ENCODE measurements at places on chromosomes 4 and X.

- DNase-seq = no peak
Observed at GRCh38 chr4:53126099-53126498, 239.8 kb downstream of the SCFD2 start.

GRCh38 chr4:142565771-142566170 lies 280.3 kb downstream of the INPP4B start:
- no peak for DNase-seq

DNA sequence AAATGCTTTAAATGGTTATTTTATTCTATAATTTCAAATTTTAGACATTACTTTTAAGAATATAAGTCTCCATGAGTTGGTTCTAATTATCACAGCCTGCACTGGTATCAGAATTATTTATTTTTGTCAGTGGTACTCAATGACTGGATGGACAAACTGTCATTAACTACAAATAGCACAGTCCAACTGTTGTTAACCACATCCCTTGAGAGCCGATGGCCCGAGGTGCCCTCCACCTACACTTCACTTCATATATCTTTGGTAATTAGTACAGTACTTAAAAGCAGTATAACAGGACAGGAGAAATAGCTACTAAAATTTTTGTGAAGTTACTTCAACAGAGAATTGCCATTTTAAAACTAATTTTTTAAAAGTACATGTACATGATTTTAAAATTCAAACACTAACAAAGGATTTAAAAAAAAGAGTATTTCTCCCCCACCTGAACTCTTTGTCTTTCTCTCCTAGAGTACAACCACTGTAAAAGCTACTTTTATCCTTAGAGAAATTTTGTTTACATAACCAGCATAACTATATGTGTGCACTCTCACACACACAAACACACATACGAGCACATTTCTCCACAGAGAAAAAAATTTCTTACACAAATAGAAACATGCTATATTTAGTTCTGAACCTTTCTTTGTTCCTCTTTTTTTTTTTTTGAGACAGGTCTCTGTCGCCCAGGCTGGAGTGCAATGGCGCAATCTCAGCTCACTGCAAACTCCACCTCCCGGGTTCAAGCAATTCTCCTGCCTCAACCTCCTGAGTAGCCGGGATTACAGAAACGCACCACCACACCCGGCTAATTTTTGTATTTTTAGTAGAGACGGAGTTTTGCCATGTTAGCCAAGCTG lies 6.5 kb downstream of the TIFA start:
- no peak for DNase-seq

GRCh38 chrX:617891-618290 lies 12.7 kb upstream of the SHOX start:
- no peak for DNase-seq

DNA sequence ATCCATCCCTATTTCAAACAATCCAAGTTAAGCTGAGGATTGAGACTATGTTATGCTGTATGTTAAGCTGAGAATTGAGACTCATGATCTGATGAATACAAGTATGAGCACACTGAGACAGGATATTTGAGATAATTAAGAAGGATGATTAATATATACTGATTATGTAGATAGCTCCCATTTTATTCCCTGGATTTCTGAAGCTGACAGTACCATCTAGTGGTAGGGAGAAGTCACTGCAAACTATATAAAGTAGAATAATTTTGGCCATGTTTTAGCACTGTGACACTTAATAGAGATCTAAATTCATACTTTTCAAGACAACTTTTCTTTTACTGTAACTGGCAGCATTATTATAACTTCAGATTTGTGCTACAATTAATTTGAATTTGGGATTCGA lies 63.8 kb upstream of the HPRT1 start:
- no peak for DNase-seq

- no peak for DNase-seq
Observed at GRCh38 chr4:183157215-183157614, 58.2 kb downstream of the WWC2 start.

DNA sequence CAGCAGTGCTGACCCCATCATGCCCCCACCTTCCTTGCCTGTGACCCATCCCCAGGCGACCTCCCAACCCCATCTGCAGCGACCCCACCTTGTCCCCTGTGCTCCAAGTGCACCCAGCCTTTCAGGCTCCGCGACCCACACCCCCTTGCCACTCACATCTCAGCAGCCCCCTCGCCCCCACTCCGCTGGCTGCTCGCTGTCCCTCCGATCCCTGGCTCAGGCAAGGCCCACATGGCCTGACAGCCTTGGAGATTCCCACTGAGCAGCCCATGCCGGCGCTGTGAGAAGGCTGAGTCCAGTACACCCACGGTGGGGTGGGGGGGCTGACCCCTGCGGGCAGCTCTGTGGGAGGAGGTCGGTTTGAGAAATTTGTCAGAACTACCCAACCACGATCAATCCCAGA lies 9.1 kb downstream of the ZFYVE28 start:
- DNase-seq = no peak

DNA sequence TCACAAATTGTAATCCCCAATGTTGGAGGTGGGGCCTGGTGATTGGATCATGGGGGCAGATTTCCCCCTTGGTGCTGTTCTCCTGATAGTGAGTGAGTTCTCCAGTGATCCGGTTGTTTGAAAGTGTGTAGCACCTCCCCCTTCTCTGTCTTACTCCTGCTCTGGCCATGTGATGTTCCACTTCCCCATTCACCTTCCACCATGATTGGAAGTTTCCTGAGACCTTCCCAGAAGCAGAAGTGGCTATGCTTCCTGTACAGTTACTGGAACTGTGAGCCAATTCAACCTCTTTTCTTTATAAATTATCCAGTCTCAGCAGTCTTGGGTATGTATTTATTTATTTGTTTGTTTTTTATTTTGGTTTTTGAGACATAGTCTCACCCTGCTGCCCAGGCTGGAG lies 143.2 kb downstream of the CPE start:
- DNase-seq = no peak

DNA sequence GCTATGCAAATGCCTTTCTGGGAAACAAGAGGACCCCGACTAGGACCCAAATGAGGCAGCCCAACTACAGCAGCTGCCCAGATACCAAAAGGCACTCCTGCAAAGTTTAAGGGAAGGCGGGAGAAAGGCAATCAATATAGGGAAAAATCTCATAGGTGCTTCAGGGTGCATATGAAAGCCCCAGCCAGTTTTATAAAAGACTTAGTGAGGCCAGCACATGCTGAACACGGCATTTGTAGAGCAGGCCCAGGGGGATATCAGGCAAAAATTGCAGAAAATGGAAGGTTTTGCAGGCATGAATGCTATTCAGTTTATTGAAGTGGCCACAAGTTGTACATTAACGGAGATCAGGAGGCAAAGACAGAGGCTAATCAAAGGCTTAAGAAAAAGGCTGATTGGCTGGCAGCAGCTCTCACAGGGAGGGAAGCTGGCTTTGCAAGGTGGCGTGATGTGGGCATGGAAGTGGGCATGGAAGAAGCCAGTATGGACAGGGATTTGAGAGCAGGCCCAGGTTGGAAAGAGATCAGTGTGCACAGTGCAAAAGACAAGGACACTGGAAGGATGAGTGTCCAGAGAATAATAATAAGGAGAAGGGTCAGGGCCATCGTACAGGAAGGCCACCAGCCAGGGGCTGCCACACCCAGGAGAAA lies 37.7 kb upstream of the UGT2B7 start:
- DNase-seq = no peak

DNA sequence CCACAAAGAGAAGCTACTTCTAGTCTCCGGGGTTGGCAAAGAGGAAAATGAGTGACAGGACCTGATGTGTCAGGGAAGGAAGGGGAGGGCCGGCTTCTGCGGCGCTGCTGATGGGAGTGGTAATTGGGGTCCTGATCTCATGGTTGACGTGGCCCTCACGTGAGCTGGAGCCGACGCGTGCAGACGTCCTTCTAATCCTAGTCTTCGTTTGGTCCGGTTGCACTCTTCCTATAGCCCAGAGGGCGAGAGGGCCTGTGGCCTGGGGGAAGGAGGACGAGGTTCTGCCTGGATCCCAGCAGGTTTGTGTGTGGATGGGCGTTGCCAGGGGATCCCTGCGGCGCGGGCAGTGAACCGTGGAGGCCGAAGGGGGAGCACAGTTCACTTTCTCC lies at the start of gene ARMCX1:
ARMCX1 (plus strand) TSS at position 186 of the 389 bp plus-strand sequence. CDS start 2,384 bp downstream, outside the sequence.
- peak; percentile 53 for DNase-seq

DNA sequence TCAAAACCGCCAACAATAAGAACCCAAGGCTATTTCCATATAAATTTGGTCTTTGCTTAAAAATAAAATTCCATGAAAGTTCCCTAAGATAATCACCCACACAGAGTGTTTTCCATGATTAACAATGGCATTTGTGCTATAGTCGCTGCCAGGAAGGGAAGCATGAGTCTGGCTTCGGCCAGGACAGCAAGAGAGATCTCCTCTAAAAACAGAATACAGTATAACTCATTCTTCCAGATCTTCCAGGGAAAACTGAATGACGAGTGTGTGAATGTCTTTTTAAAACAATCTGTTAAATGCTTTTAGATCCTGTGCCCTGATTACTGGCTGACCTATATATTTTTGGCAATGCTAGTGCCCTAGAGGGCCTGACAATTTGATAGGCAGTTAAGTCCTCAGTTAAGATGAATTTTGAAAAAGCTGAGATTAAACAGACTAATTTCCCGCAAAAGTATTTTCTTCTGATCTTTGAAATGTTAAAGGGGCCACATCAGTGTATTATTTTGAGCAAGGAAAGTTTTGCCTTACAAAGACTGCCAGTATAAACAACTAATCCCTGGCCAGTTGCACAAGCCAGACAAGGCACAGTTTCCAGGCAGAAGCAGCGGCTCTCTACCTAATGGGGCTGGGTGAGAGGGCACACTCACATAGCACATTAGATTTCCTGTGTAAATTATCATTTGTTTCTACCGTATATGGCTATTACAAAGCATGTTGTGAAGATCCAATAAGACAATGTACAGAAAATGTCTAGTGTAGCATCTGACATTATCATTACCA lies 127.3 kb downstream of the DCHS2 start:
- no peak for DNase-seq

GRCh38 chr4:5770051-5770450 lies 59.0 kb downstream of the EVC start:
- peak; percentile 28 for DNase-seq

DNA sequence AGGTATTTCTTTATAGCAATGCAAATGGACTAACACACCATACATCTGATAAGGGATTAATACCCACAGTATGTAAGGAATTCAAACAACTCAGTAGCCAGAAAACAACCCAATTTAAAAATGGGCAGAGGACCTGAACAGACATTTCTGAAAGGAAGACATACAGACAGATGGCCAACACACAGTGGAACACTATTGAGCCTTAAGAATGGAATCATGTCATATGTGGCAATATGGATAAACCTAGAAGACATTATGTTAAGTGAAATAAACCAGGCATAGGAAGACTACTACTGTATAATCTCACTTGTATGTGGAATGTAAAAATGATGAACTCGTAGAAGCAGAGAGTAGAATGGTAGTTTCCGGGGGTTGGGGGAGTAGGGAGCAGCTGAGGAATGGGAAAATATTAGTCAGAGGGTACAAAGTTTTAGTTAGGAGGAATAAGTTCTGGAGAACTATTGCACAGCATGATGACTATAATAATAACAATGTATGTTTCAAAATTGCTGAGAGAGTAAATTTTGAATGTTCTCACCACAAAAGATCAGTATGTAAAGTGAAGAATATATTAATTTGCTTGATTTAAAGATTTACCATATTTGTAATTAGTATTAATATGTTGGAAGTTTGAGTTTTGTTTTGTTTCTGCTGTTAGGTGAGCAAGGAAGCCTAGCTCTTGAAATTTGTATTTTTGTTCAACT lies 25.2 kb downstream of the WDR44 start:
- no peak for DNase-seq

DNA sequence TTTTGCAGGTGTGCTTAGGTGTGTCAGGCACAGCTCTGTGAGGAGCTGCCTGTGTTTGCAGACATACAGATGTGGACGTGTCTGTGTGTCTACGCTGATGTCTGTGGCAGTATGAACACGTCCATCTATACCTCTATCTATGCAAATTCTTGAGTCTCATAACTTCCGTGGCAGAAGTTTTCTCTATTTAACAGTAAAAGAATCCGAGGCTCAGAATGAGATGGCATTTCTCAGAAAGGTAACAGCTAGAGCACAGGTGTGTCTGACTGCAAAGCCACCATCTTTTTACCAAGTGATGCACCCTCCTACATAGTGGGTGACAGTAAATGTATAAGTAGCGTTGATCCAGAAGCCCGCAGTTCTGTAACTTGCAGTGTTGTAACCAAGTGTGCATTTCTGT lies 39.9 kb upstream of the CYP4V2 start:
- no peak for DNase-seq

- no peak for DNase-seq
Observed at GRCh38 chr4:26476545-26476944, 13.7 kb downstream of the CCKAR start.

DNA sequence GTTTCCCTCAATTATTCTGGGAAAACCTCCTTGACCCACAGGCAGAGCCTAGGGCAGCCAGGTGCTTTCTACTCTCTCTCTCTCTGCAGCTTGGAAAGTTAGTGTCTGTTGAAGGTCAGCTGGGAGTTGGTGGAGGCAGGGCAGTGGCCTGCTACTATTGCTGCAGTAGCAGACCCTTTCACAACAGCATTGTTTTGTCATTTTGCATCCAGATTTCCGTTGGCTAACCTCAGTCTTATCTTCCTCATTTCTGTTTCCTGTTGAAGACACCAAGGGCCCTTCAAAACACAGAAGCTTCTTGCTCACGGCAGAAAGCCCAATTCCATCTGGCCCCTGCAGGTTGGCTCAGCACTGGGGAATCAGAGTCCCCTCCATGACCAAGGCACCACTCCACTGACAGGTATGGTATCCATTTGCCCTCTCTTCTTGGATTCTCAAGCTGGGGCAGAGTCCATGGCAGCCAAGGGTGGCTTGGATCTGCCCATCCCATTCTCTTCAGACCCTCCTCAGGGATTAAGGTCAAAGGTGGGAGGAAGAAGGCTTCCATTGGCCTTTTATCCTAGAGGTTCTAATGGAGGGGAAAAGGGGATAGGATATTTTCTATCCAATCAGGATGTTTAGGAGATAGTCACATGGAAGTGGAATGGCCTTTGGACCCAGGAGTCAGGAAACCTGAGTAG lies 24.6 kb downstream of the VSIG4 start:
- no peak for DNase-seq

- no peak for DNase-seq
Observed at GRCh38 chr4:182082910-182083309, 160.3 kb upstream of the TENM3 start.

- DNase-seq = no peak
Observed at GRCh38 chrX:30302956-30303355, 6.2 kb downstream of the NR0B1 start.

- no peak for DNase-seq
Observed at GRCh38 chr4:24672880-24673279, 88.5 kb upstream of the DHX15 start.

GRCh38 chrX:99398545-99398944 lies 1011.5 kb downstream of the PCDH19 start:
- DNase-seq = no peak

GRCh38 chr4:3303565-3303824 lies 10.7 kb downstream of the RGS12 start:
- no peak for DNase-seq

DNA sequence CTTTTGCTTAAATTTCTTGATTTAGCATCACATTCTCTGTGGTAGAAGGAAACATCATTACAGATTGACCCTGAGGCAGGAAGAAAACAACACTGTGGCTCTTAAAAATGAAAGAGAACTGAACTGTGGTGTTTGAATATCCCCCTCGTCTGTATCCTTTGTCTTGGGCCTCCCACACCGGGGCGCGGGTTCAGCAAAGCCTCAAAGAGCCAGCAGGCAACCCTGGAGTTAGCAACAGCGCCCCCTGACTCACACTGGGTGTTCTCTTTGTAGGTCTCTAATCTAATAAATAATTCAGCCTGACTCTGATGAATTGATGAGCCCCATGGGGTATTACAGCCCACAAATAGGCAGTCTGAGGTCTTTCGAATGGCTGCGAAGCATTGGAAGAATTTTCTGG lies 46.1 kb upstream of the CTSO start:
- no peak for DNase-seq

- no peak for DNase-seq
Observed at GRCh38 chr4:147704846-147705245, 20.9 kb upstream of the PRMT9 start.

All from activated CD8-positive, alpha-beta memory T cell treated with anti-CD3 and anti-CD28 coated beads, Interleukin-2, amount 50 U/mL, for 48 hours (primary cell).